Metanephros (tissue), 2 donors: ENCODE measurements at places on chromosomes 12 and 14. TPM values are rescaled to one million over a fixed set of nuclear protein-coding genes. Genes with fewer than 3 reads are reported as not detected.

The CCDC196 gene
- not detected for total RNA-seq

The MYF6 gene
- 23.4 TPM for total RNA-seq

The A2ML1 gene
- 0.93 TPM for total RNA-seq

The KLHL28 gene
- total RNA-seq: 19.9 TPM

The GPR162 gene
- 13.5 TPM for total RNA-seq

The EGLN3 gene
- total RNA-seq: 37.1 TPM

The RNFT2 gene
- 7.4 TPM for total RNA-seq

The PAX9 gene
- 0.53 TPM for total RNA-seq
